Thoracic aorta (tissue), 2 donors: ENCODE measurements at places on chromosomes 12 and 14. TPM values are rescaled to one million over a fixed set of nuclear protein-coding genes. Genes with fewer than 3 reads are reported as not detected.

GRCh38 chr12:132622437-132623071, 4.0 kb downstream of the P2RX2 start:
- DNase-seq: peak; percentile 22

DNA sequence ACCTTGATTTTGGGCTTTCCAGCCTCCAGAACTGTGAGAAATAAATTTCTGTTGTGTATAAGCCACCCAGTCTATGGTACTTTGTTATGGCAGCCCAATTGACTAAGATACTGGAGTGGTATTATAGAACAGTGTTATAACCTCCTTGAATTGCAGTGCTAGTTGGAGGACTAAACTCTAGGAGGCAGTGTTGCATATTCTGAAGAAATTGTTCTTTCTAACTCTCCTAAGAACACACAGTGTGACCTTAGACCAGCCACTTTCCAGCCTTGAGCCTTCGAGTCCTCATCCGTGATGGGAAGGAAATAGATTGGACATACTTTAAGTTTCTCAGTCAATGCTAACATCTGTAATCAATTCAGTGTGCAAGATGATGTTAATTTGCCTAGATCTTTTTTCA, 22.4 kb upstream of the LRRC10 start:
- DNase-seq: no peak

DNA sequence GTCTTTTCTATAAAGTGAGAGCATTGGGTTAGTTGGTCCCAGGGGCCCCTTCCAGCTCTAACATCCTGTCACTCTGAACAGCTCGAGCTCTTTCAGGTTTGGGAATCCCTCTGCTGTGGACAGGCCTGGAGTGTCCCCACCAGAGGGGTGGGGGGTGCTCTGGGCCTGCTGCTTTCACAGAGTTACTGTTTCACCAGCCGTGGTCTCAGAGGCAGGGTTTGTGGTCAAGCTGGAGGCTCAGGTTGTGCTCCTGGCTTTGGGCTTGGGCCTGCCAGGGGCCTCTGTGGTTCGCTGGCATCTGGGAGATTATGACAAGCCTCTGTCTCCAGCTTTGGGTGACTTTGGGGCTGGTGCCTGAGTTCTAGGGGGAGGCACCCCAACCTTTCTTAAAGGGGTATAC, 59.6 kb downstream of the FBXL14 start:
- no peak for DNase-seq

DNA sequence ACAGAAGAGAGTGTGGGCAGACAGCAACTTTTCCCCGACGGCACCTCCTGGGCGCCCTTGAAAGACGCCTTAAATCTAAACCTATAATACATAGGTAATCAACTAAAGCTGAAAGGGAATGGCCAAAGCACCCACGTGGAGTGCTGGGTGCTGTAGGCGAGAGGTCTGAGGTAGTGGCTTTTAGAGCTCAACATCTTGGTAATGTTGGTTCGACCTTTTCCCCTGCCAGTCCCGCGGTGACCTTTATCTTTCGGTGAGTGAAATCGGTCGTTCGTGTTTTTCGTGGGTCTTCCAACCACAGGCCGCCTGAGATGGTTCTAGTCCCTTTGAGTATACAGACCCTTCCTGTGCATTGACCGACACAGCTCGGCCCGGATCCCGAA, 9.1 kb downstream of the OR6S1 start:
- DNase-seq: no peak

GRCh38 chr14:76920331-76921087, 94.3 kb downstream of the LRRC74A start:
- DNase-seq: no peak

GRCh38 chr14:78612666-78613065, 442.5 kb downstream of the NRXN3 start:
- DNase-seq: no peak

- DNase-seq: no peak
Measured at GRCh38 chr14:106347291-106347778, 821.0 kb downstream of the TMEM121 start.

DNA sequence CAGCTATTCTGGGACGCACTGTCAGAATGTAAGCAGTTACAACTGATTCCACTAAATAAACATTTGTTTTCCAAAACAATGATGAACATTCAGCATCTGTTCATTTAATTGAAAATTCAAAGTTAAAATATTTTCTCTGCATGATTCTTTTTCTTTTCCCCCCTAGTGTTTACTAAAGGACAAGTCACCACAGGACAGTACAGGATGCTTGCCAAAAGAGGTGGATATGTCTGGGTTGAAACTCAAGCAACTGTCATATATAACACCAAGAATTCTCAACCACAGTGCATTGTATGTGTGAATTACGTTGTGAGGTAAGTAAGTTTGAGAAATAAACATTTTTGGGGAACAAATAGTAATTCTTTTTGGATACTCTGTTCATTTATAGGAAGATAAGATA, 28.2 kb upstream of the SNAPC1 start:
- no peak for DNase-seq

- DNase-seq: no peak
Measured at GRCh38 chr14:81273961-81274575, 53.3 kb upstream of the GTF2A1 start.

GRCh38 chr12:18754124-18754707, 16.3 kb downstream of the CAPZA3 start:
- DNase-seq: no peak

- DNase-seq: no peak
Measured at GRCh38 chr14:76696361-76696760, 64.9 kb upstream of the VASH1 start.

DNA sequence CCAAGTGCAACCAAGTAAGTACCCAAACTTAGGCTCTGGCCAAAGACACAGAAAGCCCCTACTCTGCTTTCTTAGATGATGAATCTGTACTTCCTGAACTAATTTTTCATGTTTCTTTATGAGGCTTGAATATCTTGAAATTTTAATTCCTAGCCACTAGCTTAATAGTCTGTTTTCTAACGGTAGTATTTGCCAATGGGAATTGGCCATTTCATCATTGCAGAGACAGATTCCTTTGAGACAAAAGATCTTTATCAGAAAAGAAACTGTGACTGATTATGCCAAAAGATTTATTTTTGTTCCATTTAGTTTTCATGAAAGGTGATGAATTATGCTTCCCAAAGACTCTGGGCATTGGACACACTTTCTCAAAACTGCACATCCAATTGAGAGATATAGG, 48.7 kb downstream of the DAD1 start:
- no peak for DNase-seq

Gene ETFRF1
- 21.8 TPM for total RNA-seq

Gene CAPRIN2
- 61.8 TPM for total RNA-seq

Gene TAS2R20
- 1.8 TPM for total RNA-seq

Gene TMCC3
- 12.4 TPM for total RNA-seq

Gene IRF2BPL
- 49.6 TPM for total RNA-seq

Gene SIX1
- 2.6 TPM for total RNA-seq

Gene TOMM20L
- total RNA-seq: not detected
